IPS DF 6.9 (cell line): ENCODE measurements at places on chromosomes 16 and 17.
A peak's percentile ranks its signal among the peaks of the same experiment; 100 is the strongest.

- no peak for DNase-seq
These were observed 26.7 kb downstream of the SDK2 start for GRCh38 chr17:73617501-73617900.

DNA sequence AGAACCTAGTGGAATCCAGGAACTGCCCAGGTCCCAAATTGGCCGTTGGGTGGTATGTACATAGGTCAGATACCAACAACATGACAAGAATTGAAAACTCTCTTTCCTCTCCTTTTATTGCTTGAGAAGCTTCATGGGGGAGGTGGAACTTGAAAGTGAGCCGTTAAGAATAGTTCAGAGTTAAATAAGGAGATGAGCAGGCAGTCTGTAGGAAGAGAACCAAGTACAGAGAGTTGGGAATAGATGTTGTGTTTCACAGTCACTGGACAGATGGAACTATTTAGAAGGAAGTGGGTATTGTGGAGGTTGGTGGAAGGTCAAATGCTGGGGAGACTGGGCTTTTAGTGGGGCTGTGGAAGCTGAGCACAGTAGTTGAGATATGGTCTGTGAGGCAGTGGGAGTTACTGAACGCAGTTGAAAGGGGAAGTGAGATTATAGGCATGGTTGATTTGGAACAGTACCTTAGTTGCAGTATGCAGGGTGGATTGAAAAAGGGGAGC is 26.4 kb downstream of the ARHGAP44 start:
- no peak for DNase-seq

GRCh38 chr16:6558126-6558525 is 774.5 kb upstream of the RBFOX1 start:
- DNase-seq: no peak

- DNase-seq: no peak
These were observed 184.2 kb downstream of the COPRS start for GRCh38 chr17:31674717-31675349.

- DNase-seq: no peak
These were observed 715.7 kb upstream of the SOX9 start for GRCh38 chr17:71405101-71405500.

- no peak for DNase-seq
These were observed 8.6 kb downstream of the TBC1D26 start for GRCh38 chr17:15740570-15741120.

DNA sequence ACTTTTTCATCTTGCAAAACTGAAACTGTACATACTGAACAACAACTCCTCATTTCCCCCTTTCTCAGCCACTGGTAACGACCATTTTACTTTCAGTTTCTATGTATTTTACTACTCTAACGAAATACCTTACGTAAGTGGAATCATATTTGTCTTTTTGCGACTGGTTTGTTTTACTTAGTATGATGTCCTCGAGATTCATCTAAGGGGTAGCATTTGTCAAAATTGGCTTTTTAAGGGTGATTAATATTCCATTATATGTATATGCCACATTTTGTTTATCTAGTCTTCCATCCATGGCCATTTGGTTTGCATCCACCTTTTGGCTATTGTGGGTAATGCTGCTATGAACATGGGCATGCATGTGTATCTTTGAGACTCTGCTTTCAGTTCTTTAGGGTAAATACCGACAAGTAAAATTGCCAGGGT is 10.4 kb downstream of the KPNB1 start:
- DNase-seq: no peak

DNA sequence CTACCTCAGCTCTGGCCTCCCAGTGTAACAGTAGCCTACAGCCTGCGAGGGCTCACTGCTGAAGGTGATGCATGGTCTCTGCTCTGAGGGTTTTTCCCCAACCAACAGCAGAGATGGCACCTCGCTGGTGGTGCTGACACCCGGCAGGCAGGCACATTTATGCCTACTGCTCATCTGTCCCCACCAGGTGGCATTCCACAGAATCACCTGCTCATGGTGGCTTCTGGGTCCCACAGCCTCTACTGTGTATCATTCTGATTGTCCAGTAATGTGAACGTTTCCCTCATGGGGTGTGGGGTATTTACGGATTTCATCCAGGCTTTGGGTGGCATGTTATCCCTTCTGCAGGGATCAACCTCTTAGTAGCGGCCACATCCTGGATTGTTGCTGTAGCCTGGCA is 331.5 kb downstream of the SNX29 start:
- DNase-seq: no peak

DNA sequence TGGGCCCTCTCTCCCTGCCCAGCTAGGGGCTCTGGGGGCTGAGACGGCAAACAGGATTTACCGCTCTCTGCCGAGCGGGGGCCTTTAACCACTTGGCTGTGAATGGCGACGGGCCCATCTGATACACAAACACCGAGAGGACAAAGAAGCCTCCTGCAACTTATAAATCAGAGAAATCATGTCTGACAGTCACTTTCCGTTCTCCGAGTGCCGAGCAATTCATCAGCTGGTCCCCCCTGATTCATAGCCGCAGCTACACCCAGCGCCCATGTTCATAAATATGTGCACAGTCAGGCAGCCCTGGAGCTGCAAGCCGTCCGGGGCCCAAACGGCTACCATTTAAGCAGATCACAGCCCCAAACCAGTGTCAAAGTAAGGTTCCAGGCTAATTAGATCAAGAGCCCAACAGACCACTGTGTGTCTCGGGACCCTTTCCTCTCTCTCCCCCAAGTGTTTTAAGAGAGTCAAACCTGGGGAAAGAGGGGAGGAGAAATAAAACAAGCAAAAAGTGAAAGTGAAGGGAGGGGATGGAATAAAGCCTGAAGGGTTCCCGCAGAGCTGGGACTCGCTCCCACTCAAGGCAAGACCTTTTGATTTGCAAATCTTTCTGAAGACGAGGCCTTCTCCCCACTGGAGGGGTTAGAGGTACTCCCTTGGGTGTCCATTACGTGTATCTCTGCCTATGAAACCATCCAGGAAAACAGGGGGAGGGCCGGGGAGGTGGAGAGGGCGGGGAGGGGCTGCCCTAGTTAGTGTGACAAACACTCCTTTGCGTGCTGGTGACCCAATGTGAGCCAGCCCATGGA is 154.7 kb downstream of the C16orf78 start:
- no peak for DNase-seq

DNA sequence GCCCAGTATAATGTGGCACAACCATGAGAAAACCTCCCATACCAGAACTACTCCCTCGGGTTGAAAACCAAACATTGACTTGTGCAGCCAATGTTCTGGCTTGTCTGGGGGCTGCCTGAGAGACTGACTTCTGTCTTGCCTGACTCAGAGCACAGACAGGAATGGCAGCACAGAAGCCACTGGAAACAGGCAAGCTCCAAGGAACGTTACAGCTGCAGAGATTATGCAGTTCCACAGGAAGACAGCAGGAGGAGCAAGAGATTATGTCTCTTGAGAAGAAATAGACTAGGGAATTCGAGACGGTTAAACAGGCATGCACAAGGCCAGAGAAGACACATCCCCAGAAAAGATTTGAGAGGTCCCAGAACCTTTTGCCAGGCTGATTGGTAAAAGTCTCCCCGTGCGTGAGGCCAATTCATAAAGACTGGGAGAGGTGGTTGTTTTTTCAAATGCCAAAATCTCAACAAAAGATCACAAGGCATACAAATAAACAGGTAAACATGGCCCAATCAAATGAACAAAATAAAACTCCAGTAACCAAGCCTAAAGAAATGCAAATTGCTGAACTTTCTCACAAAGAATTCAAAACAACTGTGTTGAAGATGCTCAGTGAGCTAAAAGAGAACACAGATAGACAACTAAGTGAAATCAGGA is 90.6 kb upstream of the CDH5 start:
- DNase-seq: peak; percentile 75

- DNase-seq: no peak
These were observed 77.7 kb downstream of the MRM3 start for GRCh38 chr17:859824-860195.

DNA sequence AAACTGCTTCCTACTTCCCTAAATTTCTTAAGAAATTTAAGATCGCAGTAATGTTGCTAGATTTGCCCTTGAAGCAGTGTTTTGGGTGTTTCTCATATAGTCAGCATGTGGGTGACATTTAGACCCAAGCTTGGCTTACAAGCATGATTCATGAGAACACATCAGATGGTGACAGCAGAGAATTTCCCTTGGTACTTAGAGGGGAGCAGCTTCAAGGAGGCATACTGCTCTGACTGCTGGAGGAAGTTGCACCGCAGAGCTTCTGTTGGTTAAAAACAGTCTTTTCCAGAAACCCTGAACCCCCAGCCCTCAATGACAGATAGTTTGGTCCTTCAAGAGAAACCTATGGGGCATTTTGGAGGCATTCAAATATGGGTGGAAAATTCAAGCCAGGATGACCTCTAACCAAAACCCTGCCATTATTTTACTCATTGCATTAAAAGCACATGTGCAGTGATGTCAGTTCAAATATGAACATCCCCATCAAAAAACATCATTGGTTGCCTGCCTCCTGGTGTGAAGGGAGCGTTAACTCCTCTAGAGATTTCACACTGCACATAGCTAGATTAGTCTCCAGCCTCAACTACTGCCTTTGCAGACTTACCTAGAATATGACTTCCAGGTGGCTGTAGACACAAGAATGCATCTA is 201.5 kb upstream of the CACNG5 start:
- DNase-seq: no peak

DNA sequence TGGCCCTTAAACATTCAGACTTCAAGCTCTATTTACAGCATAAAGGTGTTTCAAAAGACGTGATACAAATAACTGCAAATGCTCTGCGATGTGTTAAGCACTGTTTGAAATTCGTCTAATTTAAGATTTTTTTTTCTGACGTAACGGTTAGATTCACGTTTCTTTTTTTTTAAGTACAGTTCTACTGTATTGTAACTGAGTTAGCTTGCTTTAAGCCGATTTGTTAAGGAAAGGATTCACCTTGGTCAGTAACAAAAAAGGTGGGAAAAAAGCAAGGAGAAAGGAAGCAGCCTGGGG is 681 bp upstream of the MAPT start:
- DNase-seq: no peak

GRCh38 chr17:77378318-77379064 is 237.7 kb downstream of the SEC14L1 start:
- DNase-seq: no peak

DNA sequence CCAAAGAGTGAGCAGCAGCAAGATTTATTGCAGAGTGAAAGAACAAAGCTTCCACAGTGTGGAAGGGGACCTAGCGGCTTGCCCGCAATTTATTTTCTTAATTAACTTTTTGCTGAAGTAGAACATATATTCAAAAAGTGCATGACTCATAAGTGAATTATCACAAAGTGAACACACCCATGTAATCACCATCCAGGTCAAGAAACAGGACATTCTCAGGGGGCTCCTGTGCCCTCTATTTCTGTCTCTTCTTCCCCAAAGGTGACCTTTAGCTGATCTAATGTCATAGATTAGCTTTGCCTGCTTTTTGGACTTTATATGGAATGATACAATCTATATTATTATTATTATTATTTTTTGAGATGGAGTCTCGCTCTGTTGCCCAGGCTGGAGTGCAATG is 19.9 kb downstream of the ERAL1 start:
- no peak for DNase-seq

GRCh38 chr17:60079401-60080243 is 901 bp upstream of the HEATR6 start:
- DNase-seq: no peak

DNA sequence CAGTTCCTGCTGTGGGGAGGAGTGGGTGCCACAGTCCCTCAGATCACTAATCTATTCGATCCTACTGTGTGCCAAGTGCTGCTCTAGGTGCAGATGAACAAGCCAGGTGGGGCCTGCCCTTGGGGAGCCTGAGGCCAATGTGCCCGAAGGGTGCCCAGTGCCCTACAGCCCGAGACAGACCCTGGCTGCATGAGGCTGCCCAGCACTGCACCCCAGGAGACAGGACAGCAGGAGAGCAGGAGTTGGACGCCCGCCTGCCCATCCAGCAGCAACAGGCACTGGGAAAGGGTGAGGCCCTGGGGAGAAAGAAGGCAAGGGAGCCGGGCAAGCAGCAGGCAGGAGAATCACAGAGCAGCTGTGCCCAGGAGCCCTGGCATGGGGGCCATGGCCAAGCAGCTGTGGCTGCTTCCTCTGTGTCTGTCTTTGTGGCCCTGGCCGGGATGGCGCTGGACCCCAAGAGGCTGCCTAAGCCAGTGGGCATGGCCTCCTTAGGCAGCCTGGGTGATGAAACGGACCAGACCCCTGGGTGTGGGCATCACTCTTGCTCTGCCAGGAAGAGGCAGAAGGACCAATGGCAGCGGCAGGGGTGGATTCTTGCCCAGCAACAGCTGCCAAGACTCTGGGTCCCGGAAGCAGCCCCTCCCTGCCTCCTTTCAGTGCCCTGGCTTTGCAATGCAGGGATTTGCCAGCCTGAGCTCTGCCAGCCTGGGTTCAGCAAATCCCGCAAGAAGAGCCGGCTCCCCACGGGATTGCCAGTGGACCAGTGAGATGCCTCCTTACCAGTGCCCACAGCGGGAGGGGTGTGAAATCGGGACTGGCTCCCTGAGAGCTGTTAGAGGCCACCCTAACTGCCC is 179.6 kb upstream of the TNRC6C start:
- DNase-seq: no peak

GRCh38 chr17:2222901-2223616 is 80.5 kb downstream of the SMG6 start:
- no peak for DNase-seq

DNA sequence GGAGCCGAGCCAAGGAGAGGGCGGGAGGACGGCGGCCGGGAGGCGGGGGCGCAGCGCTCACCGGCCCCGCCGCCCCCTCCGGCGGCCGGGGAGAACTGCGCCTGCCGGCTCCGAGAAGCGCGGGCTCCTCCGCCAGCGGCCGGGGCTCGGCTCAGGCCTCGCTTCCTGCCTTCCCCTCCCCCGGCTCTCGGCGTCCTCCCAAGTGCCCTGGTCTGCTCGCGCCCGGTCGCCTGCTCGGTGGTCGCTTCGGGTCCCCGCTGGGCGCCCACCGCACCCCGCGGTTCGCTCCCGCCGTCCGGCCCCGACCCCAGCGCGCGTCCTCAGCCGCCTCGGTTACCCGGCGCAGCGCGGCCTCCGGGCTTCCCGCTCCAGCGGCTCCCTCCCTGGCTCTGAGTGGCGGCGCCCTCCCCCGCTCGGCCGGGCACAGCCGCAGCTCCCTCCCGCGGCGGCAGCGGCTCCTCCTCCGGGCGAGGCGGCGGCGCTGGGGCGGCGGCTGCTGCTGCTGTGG is 313 bp downstream of the UBTF start:
- DNase-seq: no peak

GRCh38 chr17:57468932-57469775 is 212.8 kb downstream of the MSI2 start:
- DNase-seq: no peak

DNA sequence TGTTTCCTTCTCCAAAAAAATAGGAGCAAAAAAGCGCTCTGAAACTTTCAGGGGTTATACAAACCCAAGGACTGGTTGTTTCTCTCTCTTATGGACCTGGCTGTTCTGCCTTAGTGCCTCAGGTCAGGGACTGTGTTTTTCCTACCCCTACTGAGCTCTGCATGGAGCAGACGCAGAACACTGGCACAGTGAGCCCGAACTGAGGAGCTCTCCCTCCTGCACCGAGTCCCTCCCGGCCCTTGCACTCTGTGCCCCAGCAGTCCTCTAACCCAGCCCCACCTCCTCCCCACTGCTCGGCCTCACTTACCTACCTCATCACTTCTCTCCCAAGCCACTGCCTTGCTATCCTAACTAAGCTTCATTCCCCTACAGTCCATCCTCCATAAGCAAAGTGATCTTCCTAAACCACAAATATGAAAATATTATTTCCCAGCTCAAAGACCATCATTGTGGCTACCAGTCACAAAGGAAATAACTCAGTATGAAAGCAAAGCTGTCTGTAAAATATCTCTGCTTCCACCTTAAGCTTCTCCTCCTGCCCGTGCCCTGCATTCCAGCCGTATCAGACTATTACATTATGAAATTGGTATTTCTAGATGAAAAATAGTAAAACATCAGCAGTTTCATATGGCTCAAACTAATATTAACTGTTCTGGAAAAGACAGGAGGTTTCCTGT is 13.6 kb downstream of the MEIOB start:
- no peak for DNase-seq
